B cell (primary cell): ENCODE measurements at places on chromosomes 5 and 9.

GRCh38 chr5:169197343-169197742 lies 103.6 kb downstream of the SLIT3 start:
- DNase-seq, result no peak

- DNase-seq, result no peak
These were observed 426.4 kb downstream of the MED10 start for GRCh38 chr5:5951953-5952352.

DNA sequence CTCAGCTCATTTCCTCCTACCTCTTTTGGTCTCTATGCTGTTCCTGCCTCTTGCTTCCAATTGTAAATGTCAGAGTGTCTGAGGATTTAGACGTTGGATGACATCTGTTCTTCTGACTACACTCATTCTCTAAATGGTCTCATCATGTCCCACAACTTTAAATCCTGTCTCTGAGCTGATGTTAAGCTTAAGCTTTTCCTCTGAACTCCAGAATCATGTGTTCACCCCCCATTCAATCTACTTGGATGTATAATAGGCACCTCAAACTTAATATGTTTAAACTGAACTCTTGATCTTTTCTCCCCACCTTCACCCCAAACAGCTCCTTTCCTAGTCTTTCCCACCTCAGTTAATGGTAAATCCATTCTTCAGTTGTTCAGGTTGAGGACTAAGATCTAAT lies 433.6 kb downstream of the CSNK1G3 start:
- no peak for DNase-seq

DNA sequence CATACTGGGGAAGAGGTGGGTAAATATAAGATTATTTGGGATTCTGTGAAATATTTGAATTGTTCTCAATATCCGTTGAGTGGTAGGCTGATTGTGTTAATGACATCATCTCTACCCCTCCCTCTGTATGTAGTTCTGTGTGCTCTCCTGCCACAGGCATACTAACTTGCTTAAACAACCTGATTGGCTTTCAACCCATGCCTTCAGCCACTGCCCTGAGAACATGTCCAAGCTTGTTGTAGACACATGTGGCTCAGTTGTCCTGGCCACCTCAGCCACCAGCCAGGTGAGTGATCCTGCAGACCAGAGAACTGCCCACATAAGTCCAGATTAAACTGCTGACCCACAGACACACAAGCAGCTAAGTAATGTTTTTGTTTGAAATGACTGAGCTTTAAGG lies 31.1 kb downstream of the ANKS6 start:
- DNase-seq, result no peak

- peak; percentile 15 for DNase-seq
These were observed 260.3 kb upstream of the ADAMTS16 start for GRCh38 chr5:4879693-4880303.

GRCh38 chr9:115289757-115290208 lies 171.8 kb upstream of the TNC start:
- DNase-seq, result no peak

- no peak for DNase-seq
These were observed 73.4 kb downstream of the SGCD start for GRCh38 chr5:156400231-156400986.

GRCh38 chr9:80012557-80013330 lies 441.0 kb downstream of the TLE4 start:
- DNase-seq, result no peak

DNA sequence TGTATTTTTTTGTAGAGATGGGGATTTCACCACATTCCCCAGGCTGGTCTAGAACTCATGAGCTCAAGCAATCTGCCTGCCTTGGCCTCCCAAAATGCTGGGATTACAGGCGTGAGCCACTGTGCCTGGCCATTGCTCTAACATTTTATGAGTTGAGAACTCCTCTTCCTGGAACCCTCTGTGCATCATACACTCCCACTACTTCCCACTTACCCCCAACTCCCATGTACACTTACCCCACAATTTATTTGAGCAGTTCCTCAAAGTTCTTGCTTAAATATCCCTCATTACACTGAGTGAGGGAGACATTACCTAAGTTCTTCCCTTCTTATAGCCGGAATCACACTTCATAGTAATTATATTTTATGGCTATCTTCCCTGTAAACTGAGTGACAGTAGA lies 42.9 kb upstream of the GALNT10 start:
- no peak for DNase-seq

DNA sequence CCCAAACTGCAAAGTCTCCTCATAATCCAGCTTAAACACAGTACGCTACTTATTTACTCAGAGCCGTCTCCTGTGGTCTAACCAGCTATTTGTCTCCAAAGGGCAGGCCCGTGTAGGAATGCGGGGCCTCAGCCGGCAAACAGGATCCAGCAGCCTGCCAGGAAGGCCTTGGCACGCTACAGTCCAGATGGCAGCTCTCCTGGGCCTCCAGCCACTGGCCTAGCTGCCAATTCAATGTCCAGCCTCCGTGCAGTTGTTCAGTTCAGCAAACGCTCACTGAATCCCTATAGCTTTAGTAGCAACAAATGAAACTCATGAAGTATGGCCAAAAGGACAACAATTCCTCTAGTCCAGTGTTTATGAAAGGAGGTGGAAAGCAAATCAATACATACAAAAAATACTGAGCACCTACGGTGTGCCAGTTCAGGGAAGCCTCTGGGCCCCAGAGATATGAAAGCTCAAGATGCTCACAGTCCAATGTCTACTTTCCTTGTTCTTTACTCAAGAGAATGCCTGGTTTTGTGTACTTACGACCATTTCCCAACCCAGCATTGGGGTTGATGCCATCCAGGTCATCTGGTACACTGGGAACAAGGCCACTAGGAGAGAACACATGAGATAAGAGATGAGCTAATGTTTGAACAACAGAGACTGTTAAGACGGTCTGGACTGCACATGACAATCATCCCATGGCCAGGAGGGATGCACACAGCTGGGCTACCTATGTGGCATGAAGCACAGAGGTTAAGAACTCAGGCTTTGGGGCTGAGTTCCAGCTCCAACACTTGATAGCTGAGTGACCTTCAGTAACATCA lies 8.3 kb downstream of the CDK5RAP2 start:
- DNase-seq, result no peak

GRCh38 chr5:180645274-180646204 lies 3.9 kb downstream of the FLT4 start:
- no peak for DNase-seq

- no peak for DNase-seq
These were observed 12.9 kb upstream of the CARNMT1 start for GRCh38 chr9:75041041-75041440.

GRCh38 chr5:170420806-170421412 lies 31.7 kb upstream of the KCNMB1 start:
- DNase-seq, result peak; percentile 74

- no peak for DNase-seq
These were observed 262.1 kb downstream of the RFX3 start for GRCh38 chr9:3263698-3264097.

GRCh38 chr5:68862560-68862959 lies 231.3 kb upstream of the SLC30A5 start:
- no peak for DNase-seq

- no peak for DNase-seq
These were observed 203.7 kb downstream of the NXNL2 start for GRCh38 chr9:88738709-88739108.

- DNase-seq, result peak; percentile 50
These were observed 181.5 kb upstream of the RAI14 start for GRCh38 chr5:34474573-34475021.

DNA sequence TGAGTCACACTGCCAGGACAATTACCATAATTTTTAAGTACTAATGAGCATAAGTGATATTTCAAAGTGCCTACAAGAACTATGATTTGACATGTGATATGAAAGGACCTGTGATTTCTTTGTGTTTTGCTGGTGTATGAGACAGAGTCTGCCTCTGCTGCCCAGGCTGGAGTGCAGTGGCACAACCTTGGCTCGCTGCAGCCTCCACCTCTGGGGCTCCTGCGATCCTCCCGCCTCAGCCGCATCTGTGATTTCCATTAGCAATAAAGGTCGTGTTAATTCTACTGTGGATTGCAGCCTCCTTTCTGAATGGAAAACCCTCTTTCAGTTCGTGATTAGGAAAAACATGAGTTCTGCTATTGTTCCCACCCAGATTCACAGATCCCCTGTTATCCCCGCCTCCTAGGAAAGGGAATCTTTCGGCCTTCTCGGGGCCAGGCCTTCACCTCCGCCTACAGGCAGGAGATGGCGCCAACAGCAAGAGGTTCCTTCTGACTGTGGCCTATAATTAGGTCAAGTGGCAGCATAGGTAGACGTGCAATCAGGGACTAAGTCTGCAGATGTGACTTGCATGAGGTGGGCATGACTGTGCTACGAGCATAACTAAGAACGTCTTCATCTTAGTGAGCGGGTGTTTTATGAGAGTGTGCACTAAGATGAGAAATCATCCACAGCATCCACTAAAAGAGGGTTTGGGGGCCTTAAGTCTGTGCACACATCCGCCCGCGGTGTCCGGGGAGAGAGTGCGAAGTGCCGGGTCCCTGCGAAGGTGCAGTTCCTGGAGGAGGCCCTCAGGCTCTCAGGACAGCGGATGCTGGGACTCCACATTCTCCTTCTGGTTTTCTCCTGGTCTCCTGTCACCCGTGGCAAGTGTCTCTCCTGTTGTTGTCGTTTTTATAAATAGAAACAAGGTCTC lies 23.1 kb downstream of the TRIM7 start:
- peak; percentile 85 for DNase-seq

GRCh38 chr9:126614455-126615244 lies 922 bp downstream of the LMX1B start:
- peak; percentile 48 for DNase-seq

GRCh38 chr5:133284306-133284705 lies 232.5 kb downstream of the HSPA4 start:
- DNase-seq, result no peak

- DNase-seq, result no peak
These were observed 72.5 kb upstream of the PTGER4 start for GRCh38 chr5:40607202-40607601.

- peak; percentile 68 for DNase-seq
These were observed 3.9 kb upstream of the GNAQ start for GRCh38 chr9:78035383-78035993.

DNA sequence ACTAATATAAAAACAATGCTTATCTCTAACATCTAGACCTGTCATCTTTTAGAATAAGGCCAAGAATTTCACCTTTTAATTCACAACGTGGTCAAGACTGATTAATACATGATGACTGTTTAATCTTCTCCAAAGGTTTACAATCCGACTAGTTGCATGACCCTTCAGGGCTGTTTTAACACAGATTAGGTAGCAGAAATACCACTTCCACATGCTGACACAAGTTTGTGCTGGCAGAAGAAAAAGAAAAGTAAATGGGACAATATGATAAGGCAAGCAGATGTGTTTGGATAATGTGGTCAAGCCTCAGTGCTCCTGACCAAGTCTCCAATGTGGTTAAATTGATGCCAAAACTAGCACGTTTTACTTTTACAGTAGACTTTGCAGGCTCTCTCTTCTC lies 31.1 kb downstream of the SEMA6A start:
- no peak for DNase-seq

GRCh38 chr5:119666542-119666941 lies 37.2 kb downstream of the FAM170A start:
- DNase-seq, result no peak

GRCh38 chr5:132692632-132692967 lies 18.8 kb downstream of the IL4 start:
- no peak for DNase-seq

- no peak for DNase-seq
These were observed 429.5 kb downstream of the DTWD2 start for GRCh38 chr5:118558871-118559270.

- DNase-seq, result no peak
These were observed 58.7 kb upstream of the CTSL start for GRCh38 chr9:87667164-87667738.

DNA sequence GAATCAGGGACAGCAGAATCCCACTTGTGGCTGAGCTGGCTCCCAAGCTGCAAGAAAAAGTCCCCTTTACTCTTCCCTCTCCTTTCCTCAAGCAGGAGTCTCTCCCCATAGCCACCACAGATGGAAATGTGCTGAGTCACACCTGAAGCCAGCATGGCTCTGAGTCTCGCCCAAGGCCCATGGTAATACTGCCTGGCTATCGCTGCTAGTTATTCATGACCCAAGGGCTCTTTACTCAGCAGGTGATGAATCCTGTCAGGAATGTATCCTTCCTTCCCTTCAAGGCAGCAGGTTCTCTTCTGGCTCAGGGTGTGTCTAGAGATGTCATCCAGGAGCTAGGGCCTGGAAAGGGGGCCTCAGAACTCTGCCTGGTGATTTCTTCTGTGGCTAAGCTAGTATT lies 403.3 kb upstream of the PTPRD start:
- DNase-seq, result no peak

DNA sequence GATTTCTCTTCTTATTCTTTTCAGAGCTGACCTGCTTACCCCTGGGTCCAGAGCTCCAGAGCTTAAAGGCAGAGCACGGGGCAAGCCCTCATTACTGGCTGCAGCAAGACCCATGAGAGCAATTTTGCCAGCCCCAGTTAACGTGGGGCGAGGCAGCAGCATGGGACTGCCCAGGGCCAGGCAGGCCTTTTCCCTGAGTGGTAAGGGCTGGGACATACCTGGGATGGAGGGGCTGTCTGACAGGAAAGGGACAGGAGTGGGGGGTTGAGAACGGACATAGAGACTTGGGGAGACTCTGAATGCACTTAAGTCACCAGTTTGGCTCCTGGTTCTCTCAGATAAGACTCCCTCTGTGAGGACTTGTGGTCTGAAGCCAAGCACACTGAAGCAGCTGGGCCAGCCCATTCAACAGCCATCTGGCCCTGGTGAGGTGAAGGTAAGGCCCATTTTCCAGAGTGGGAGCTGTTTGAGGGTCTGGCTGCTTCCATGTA lies 26.2 kb downstream of the HMGXB3 start:
- DNase-seq, result no peak

- no peak for DNase-seq
These were observed 97.8 kb downstream of the PAPPA start for GRCh38 chr9:116251366-116251765.

DNA sequence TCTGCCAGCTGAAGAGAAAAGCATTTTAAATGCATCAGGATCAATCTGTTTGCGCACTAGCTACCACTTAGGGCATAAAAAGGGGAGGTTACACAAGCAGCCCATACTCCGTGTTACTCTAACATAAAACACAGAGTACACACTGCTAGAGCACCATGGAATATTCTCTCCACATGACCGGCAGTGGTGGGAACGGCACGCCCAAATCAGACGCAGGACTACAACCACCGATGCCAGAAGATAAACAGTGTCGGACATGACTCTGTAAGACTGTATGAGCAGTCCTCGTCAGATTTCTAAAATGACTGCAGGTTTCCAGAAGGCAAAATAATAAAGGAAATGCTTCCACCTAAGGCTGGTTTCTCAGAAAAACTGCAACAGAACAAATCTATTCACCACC lies 40.0 kb downstream of the CDK5RAP2 start:
- DNase-seq, result no peak
